GM12892 (cell line): ENCODE measurements at places on chromosomes 6 and 20.

DNA sequence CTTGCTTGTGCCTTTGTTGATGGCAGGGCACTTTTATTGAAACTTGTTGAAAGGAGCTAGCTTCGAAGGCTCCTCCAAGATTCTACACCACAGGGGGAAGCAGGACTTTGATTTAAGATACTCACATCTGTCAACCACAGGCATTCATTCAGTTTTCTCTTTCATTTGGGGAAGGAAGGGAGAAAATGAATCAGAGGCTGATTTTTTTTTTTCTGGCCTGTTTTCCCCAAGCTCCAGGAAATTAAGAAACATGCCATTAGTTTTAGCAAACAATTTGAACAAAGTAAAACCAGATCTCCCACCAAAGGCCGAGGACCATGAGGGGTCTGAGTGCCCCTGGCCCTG lies 8.7 kb upstream of the APCDD1L start:
- no peak for DNase-seq

DNA sequence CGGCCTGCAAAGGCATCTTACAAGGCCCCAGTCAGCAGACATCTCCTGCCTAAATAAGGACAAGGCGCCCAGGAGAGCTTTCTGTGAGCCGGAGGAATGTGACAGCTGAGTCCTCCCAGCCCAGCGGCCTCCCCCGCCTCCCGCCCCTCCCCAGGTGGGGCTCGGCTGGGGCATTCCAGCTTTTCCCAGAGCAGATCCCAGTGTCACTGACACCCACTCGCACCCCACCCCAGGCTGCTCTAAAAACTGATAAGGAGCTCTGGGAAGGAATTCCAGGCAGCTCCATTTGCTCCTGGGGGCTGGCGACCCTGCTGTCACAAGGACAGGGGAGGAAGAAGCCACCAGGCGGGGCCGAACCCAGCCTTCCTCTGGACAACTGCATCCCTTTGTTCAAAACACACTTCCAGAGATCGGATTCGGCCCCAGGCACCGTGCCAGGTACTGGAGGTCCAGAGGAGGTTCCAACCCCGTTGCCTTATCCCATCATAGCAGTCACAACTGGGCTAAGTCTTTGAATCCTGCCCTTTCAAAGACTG lies 49.7 kb downstream of the JPH2 start:
- no peak for DNase-seq

DNA sequence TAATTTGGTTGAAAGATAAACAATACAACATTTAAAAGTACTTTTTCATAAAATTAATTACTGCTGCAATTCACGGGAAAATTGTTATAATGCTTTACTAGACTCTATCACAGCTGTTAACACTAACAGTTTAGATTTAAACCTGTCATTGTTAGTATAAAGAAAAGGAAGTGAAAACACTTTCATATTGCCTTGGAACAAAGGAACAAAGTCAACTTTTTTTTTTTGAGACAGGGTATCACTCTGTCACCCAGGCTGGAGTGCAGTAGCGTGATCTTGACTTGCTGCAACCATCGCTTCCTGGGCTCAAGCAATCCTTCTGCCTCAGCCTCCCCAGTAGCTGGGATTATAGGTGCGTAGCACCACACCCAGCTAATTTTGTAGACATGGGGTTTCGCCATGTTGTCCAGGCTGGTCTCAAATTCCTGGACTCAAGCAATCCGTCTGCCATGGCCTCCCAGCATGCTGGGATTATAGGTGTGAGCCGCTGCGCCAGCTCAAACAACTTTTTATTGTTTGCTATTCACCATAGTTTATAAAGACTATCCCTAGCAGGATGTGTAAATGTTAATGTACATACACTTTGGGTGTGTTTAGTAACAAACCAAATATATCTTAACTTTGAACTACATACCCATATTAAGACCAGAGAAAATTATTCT lies 22.1 kb downstream of the SLC35A1 start:
- DNase-seq: no peak

GRCh38 chr6:52161689-52162438 lies 24.3 kb upstream of the IL17A start:
- no peak for DNase-seq

GRCh38 chr6:43624786-43625288 lies 4.2 kb downstream of the GTPBP2 start:
- DNase-seq: no peak

DNA sequence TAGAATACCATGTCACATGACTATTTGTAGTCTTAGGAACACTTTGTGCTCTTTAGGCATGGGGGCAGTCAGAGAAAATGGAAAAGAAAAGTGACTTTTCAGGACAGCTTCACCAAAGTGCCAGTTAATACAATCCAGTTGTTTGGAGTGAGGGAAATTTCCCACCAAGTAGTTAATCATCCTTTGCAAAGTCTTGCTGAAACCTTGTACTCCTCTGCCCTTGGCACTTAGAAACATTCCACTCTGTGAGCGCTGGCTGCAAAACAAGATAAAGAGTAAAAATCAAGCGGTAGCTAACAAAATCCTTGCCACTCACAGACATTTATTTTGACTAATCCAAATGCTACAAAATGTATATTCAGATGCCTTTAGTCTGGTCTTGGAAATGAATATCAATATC lies 229.2 kb upstream of the HSF2 start:
- DNase-seq: no peak
